T-helper 2 cell (primary cell): ENCODE measurements at places on chromosomes 7 and 10.

GRCh38 chr10:113094114-113094486 is 144.1 kb downstream of the TCF7L2 start:
- DNase-seq = no peak

- no peak for DNase-seq
These were observed 3.3 kb downstream of the CRYGN start for GRCh38 chr7:151436446-151437158.

GRCh38 chr7:149887311-149887710 is 13.5 kb downstream of the ATP6V0E2 start:
- DNase-seq = no peak

DNA sequence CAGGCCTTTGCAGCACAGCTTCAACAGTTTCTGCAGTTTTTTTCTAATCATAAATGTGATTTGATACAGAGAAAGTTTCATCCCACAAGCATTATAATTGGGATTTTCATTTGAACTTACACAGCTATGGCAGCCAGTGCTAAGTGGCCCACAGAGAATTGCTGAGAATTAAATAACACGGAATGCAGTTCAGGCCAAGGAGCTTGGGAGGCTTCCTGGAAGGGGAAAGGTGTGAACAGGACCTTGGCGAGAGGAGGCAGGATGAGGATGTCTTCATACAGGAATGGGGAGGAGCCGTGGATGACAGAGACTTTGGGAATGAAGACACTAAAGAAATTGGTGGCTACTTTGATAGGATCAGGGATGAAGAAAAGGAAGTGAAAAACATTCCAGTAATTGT is 95.3 kb downstream of the ZNF22 start:
- DNase-seq = no peak

DNA sequence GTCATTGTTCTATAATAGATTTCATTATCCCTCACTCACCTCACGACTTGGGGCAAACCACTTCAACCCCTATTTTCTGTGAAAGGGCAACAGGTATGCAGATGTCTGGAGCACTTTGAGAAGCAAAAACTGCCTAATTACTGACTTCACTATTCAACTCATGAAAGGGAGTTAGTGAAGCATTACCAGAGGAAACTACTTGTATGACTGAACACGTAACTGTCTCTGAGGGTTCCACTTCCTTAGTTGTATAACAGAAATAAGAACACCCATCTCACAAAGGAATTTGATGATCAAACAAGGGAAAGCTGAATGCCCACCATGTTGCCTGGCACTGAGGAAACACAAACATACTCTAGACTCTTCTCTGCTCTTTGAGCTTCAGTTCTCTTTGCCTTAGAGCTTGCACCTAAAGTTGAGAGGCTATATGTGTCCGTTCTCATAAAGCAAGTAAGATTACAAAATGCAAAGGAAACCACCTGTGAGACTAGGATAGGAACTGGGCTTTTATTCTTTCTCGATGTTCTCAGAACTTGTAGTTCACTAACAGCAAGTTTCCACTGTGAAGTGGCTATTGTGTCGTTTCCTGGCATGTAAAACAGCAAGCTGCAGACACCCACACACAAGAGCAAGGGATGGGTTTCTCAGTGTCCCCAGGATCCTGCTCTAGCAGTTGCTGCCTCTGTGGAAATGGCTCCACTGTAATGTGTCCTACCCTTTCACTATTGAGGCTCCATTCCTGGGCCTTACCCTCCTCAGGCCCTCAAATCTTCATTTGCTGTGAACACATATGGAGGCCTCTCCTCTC is 2.6 kb downstream of the TMEM243 start:
- DNase-seq = peak; percentile 46

DNA sequence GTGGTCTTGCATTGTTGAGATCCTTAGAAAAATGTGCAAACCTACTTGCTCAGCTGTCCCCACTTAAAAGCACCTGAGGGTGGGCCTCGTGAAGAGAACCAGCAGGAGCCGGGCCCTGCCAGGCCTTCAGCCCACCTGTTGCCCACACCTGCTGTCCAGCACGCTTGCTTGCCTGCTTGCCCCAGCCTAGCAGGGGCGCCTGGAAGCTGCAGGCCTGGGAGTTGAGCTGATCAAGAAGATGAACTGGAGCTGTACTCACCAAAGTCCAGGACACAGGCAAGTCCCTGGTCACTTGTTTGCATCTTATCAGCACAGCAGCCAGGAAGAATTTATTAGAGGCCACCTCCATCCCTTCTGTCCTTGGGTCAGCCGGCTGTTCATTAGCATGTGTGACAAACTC is 23.2 kb downstream of the CYP26A1 start:
- no peak for DNase-seq

DNA sequence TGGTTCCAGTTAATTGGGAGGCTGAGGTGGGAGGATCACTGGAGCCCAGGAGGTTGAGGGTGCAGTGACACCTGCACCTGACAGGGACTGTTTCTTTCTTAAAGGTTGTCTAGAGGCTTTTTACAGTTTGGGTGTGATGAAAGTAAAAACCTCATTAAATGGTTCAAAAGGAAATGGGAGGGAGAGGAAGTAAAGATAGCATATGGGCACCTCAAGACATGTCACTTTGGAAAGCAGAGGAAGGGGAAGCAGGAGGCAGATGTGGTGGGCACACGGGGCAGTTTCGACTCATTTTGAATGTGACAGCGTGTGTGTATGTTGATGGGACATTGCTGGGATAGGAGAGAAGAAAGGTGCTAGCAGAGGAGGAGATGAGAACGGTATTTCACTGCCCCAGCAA is 203.1 kb downstream of the MLLT10 start:
- no peak for DNase-seq

- no peak for DNase-seq
These were observed 192.7 kb downstream of the FGFR2 start for GRCh38 chr10:121405549-121405948.

GRCh38 chr7:93575555-93576399 is 1.3 kb upstream of the CALCR start:
- no peak for DNase-seq

- no peak for DNase-seq
These were observed 669 bp downstream of the PI4K2A start for GRCh38 chr10:97640868-97641811.

GRCh38 chr10:9274206-9274755 is 1219.8 kb downstream of the GATA3 start:
- DNase-seq = no peak

GRCh38 chr7:27872356-27873275 is 132.7 kb downstream of the TAX1BP1 start:
- DNase-seq = no peak

DNA sequence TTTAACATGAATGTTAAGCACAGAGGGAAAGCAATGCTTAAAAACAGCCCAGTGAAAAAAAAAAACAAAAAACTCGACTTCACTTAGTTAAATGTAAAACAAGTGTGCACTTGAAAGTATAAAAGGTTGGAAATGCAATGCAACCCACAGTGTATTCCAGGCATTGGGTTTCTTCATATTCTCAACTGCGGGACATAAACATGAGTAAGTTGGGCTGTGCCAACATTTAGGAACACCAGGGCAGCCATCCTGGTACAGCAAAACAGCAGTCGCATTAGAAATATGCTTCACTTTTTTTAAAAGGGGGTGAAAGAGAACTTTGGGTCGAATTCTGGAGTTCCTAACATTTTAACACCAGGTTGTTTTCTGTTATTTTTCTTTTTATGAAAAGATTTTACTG is 937 bp downstream of the STEAP1 start:
- DNase-seq = no peak
